Coronary artery (tissue), 2 donors: ENCODE measurements at places on chromosomes 6 and 20.

DNA sequence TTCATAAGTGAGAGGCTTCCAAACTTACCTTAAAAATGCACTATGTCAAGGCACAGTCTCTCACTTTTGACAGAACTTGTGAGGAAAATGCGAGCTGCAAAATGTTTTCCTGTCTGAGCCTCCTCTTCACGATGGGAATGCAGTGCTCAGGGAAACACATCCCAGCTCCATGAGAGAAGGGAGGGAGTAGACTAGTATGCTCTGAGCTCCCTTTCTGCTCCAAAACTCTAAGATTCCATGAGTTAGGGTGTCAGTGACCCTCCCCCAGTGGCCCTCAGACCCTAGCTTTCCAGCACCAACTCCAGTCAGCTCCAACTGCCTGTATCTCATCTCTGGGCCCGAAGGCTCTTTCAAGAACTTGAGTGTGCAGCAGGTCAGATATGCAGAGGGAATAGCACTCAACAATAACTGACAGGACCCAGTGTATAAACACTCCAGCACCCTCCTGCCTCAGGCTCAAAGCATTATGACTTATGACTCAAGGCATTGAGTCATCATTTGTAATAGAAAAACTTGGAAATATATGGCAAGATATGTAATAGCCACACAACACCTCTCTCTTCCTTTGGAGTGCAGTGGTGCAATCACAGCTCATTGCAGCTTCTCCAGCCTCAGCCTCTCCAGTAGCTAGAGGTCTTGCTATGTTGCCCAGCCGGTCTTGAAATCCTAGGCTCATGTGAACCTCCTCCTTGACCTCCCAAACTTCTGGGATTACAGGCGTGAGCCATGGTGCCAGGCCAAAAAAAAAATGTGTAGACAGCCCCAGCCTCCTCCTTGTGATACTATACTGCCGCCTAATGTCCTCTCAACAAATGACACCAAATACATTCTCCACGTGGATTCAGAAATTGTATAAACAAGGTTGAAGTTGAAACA lies 16.7 kb upstream of the ENTPD6 start:
- DNase-seq = no peak

- DNase-seq = no peak
Measured at GRCh38 chr6:36633915-36634314, 39.8 kb downstream of the SRSF3 start.

- DNase-seq = no peak
Measured at GRCh38 chr6:167446971-167447370, 122.1 kb downstream of the TTLL2 start.

GRCh38 chr6:118917546-118918328 lies 17.2 kb downstream of the MCM9 start:
- DNase-seq = no peak

GRCh38 chr20:53734006-53734688 lies 140.5 kb upstream of the ZNF217 start:
- DNase-seq = no peak

DNA sequence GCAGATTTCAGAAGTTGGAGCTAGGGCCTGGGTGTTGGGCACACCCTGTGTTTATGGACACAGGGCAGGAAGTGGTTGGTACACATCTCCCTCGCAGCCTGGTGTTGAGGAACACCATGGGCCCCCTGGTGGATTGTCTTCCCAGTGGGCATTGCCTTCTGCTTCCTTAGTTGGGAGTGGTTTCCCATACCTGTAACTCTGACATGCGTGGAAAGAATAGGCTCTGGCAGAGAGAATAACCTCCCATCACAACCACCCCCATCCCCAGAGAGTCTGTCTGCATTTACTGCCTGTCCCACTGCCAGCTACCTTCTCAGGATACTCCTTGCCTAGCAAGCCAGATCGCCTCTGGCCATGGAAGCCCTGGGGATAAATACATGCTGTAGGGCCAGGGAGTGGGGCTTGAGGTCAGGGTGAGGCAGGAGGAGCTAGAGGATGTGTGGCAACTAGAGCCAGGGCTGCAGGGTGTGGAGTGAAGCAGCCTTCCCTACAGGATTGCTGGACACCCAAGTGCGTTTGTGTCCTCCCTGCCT lies 14.7 kb downstream of the LRRC73 start:
- DNase-seq = no peak

DNA sequence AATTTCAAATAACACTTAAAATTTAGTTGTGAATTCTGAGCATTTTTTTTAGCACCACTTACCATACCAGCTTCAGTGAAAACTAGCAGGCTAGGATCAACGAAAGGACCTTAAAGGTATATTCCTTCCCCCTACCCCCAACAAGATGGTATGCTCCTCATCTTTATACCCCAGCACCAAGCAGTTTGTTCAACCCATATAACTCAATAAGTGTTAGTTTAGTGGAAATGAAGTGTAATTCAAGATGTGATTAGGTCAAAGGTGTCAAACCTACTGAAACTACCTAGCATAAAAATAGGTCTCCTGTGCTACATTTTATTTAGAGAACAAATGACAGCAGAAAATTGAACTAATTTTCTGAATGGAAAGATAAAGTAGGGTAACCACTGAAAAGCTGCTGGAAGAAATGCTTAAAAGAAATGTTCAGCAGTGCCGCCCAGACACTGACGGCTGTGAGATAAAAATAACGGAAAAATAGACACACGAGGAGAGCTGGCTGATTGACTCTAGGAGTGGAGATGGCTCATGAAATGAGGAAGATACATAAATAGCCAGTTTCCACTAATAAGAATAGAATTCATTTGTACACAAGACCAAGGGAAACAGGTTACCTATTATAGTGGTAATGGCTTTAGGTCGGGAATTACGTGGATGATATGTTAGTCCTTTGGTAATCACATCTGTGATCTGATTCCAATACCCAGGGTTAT lies 94.8 kb downstream of the IPCEF1 start:
- DNase-seq = no peak

DNA sequence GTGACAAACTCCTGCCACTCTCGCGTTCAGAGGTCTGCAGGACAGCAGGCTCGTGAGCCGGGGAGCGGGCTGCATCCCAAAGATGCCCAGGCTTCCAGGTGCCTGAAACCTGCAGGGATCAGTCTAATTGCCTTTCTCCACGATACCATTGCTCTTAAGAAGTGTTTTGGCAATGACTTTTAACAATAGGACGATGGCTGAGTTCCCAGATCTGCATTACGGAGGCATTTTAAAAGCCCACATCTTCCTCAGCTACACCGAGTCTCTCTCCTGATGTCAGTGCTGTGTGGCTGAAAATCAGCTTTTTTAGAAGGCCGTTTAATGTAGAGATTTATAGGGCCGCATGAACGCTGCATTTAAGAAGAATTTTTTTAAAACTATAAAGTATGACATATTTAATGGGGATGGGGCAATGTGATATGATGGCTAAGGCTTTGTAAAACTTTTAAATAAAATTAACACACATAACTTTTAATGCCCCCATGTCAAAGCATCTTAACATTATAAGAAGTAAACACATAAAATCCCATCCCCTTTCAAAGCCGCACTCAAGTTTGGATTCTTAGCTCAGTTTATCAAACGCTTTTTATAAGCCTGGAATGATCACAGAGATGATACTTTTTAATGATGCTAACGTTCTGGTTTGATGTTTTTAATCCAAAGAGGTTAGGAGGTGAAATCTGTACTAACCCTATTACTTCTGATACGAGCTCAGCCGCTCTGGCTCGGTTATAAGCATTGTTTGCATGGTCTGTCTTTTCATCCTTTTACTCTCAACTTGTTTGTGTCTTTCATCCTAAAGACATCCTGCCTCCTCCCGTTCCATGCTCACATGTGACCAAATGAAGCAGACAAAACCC lies 386.0 kb downstream of the SMOC2 start:
- no peak for DNase-seq

GRCh38 chr6:125597411-125598253 lies 151.8 kb upstream of the HEY2 start:
- DNase-seq = no peak

DNA sequence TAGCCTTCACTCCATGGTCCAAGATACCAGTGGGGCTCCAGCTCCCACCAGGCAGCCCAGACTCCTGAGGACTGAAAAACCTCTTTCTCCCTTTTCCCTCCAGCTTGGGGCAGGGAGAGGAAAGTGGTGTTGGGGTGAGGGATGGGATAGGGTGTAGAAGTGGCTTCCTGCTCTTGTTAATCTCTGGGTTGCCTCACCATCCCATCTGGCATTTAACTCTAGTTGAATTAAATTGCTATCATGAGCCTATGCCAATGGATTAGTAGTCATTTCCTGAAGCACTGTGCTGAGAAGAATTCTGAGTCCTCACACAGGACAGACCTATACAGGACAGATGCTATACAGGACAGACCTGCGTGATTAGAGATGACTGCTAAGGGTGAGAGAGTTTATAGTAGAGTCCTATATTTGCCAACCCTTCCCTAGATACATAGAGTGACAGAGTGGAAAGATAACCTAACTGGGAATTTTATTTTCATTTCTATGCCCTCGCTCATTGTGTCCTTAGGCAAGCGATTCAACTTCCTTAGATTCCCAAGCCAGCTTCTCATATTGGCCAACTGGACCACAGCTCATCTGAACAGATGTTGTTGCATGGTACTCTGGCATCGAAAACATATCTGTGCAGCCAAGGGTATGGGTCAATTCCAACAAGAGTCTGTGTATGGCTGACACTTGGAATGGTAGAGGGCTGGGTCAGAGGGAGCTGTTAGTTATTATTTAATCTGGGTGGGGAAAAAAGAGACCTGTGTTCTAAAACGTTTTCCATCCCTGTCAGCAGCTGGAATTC lies 42.8 kb downstream of the MCHR2 start:
- no peak for DNase-seq

DNA sequence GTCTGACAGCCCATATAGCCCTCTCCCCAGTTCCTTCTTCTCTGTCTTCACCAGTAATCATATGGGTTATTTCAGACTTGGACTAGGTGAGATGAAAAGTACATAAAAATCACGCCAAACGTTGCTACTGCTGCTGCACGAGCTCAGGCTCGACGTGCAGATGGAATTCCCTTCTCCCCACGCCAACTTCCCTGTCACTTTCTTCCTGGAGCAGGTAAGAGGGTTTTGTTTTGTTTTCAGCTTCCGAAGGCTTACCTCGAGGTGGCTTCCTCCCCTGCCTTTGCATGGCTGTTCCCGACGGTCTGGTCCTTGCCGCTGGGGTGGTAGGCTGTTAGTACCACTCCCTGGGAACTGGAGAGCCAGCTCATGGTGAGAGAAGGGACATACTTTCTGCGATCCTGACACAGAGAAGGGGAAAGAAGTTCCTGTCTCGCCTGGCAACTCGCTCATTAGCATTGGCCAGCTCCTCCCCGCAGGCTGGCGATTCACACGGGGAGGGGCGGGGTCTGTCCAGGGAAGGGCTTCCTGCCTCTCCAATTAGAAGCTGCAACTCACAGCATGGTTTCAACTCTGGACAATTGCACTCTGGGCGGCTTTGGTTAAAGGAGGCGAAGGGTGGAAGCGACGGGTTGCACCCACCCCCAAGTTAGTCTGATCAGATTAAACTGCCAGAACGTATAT lies at the start of gene ARHGAP18:
ARHGAP18 (minus strand) TSS at position 409 of the 681 bp plus-strand sequence; CDS start at position 368, 41 bp downstream.
- peak; percentile 94 for DNase-seq

DNA sequence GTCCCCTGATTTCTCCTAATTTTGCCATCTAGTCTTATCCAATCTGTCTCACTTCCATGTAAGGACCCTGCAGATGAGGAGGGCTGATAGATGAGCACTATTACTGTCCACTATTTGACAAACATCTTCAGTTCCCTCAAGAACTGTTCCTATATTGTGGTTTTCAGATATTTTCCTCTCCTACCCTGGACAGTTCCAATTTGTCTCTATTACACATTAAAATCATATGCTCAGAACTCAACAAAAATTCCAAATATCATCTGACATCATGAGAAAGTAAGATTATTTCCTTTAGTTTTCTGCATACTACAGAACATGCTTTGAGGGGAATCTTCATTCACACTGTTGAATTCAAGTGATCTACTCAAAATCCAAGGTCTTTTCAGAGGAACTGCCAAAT lies 265.6 kb upstream of the ARID1B start:
- no peak for DNase-seq

DNA sequence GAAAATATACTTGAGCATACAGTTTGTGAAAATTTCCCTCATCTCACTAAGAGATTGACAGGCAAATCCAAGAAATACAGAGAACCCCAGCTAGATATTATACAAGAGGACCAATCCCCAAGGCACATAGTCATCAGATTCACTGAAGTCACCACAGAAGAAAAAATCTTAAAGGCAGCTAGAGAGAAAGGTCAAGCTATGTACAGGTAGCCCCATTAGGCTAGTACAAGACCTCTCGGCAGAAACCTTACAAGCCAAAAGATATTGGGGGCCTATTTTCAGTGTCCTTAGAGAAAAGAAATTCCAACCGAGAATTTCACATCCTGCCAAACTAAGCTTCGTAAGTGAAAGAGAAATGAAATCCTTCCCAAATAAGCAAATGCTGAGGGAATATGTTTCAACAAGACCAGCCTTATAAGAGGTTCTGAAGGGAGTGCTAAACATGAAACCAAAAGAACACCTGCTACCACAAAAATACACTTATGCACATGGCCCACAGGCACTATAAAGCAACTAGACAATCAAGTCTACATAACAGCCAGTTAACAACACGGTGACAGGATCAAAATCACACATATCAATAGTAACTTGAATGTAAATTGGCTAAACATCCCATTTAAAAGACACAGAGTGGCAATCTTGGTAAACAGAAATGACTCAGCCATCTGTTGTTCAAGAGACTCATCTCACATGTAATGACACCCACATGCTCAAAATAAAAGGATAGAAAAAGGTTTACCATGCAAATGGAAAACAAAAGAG lies 96.3 kb downstream of the FHL5 start:
- no peak for DNase-seq

DNA sequence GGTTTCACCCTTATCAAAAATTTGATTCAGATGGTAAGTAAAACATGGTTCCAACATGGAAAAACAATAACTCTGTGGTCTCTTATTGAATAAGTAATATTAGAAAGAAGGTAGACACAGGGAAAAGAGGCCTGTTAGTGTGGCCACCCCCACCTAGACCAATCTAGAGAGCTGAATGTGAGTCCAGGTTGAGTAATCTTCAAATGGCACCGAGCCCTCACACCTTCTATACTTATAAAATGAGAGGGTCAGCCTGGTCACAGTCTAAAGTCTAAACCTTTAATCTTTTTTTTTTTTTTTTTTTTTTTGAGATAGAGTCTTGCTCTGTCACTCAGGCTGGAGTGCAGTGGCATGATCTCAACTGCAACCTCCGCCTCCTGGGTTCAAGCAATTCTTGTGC lies 6.9 kb downstream of the FAM184A start:
- DNase-seq = no peak

DNA sequence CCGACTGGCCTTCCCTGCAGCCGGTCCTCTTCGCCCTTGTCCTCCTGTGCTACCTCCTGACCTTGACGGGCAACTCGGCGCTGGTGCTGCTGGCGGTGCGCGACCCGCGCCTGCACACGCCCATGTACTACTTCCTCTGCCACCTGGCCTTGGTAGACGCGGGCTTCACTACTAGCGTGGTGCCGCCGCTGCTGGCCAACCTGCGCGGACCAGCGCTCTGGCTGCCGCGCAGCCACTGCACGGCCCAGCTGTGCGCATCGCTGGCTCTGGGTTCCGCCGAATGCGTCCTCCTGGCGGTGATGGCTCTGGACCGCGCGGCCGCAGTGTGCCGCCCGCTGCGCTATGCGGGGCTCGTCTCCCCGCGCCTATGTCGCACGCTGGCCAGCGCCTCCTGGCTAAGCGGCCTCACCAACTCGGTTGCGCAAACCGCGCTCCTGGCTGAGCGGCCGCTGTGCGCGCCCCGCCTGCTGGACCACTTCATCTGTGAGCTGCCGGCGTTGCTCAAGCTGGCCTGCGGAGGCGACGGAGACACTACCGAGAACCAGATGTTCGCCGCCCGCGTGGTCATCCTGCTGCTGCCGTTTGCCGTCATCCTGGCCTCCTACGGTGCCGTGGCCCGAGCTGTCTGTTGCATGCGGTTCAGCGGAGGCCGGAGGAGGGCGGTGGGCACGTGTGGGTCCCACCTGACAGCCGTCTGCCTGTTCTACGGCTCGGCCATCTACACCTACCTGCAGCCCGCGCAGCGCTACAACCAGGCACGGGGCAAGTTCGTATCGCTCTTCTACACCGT lies 6.1 kb downstream of the UBD start:
- DNase-seq = no peak
